ENCODE measurements at places on chromosomes 3 and 15.
A peak's percentile ranks its signal among the peaks of the same experiment; 100 is the strongest.

- DNase-seq = no peak
Measured at GRCh38 chr3:150074697-150075416, 104.2 kb upstream of the PFN2 start.

DNA sequence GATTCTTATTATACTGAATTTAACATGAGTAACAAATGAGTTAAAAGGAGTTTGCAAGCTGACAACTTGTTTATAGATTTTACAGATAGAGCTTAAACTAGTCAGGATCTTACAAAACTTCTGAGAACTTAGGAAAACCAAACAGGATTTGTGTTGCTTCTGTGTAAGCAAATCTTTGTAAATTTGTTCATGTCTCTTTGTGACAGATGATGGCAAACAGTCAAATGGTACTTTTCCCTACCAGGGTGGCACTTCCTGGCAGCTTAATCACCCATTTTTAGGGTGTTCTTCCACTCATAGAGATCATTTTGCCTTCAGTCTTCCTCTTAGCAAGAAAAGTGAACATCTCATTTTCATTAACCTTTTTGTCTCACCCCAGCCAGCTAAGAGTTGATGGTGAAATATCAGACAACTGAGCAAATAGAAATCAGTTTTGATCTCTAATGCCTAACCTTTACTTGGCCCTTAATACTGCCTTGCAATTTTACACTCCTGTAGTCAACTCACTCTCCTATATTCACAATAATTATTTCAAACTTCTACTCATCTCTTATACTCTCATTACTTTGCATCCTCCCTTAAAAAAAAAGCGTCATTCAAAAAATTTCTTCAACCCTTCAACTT is 23.7 kb upstream of the NECTIN3 start:
- no peak for DNase-seq

- DNase-seq = no peak
Measured at GRCh38 chr15:57640930-57641682, 49.4 kb downstream of the MYZAP start.

- no peak for DNase-seq
Measured at GRCh38 chr3:80017369-80017768, 249.6 kb upstream of the ROBO1 start.

GRCh38 chr3:39267631-39268548 is 11.9 kb downstream of the CX3CR1 start:
- DNase-seq = peak; percentile 56

DNA sequence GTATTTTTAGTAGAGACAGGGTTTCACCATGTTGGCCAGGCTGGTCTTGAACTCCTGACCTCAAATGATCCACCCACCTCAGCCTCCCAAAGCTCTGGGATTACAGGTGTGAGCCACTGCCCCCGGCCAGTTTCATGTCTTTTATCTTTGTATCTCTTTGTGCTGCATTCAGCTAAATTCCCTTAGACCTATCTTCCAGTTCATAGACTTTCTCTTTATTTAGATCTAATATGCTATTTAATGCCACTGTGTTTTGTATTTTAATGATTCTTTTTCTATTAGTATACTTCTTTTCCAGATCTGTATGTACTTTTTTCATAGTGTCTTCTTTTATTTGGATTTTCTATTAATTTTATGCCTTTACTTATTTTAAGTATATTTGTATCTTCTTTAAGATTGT is 14.9 kb downstream of the MINAR1 start:
- DNase-seq = no peak

- no peak for DNase-seq
Measured at GRCh38 chr3:39038165-39038564, 13.6 kb downstream of the SCN11A start.

DNA sequence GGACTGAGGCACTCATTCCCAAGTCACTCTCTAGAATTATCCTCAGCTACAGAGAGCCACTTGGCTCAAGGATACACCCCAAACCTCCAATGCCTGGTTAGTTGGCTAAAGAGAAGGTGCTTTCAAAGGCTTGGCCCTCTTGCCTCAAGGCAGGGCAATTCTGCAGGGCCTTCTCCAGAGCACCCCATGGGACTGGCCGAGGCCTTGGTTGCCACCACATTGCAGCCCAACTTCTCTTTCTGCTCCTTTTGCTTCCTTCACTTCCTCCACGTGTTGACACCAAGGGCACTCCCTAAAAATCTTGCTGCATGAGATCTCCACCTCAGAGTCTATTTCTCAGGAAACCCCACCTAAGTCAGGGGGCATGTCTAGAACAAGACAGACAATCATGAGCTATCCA is 36.7 kb downstream of the MEGF11 start:
- DNase-seq = no peak

- DNase-seq = no peak
Measured at GRCh38 chr15:57012556-57012955, 94.1 kb downstream of the TCF12 start.

- no peak for DNase-seq
Measured at GRCh38 chr3:132254076-132254755, 63.0 kb upstream of the ACP3 start.

DNA sequence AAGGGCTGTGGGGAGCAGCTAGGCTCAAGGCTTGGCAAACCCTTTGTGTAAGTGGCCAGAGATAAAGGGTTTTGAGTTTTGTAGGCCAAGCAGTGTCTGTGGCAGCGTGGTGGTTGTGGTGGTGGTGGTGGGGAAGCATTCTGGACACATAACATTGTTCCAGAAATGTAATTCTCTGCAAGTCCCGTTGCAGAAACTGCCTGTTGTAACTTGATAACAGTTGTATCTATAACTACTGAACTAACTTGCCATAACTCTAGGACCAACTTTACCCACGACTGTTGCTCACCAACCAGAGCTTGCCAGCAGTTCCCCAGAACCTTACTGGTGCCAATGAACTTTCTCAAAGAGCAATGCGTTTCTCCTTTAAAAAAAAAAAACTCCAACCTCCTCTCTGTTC is 18.1 kb upstream of the TMEM40 start:
- no peak for DNase-seq

- DNase-seq = no peak
Measured at GRCh38 chr3:67470207-67470606, 184.2 kb downstream of the SUCLG2 start.

DNA sequence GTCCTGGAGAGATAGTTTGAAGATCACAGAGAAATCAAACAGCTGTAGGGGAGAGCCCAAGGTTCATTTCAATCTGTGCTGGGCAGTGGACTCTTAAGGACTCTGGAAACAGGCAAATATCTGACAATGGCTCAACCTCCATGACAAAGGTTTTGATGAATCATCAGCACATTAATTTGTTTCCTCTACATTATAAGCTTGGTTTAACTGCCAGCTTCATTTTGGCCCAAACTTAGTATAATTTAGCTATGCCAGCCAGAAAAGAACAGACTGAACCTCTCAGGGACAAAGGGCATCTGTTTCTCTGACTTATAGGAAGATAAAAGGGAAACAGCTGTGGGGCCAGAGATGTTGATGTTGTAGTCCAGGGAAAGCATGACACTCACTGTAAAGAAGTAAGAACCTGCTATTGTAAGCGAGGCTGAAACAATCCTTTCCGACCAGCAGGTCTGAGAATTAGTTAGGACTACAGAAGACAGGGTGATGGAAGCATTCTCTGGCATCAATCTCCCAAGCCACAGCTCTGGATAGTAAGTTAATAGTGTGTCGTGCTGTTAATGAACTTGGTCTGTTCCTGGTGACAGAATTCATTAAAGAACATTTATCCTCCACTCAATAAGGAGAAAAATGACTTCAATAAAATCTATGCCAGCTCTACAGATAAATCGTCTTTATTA is 110.1 kb downstream of the KCNMB2 start:
- DNase-seq = no peak

- no peak for DNase-seq
Measured at GRCh38 chr15:32152574-32152973, 122.3 kb downstream of the CHRNA7 start.

GRCh38 chr15:92228830-92229229 is 164.9 kb upstream of the ST8SIA2 start:
- DNase-seq = no peak

DNA sequence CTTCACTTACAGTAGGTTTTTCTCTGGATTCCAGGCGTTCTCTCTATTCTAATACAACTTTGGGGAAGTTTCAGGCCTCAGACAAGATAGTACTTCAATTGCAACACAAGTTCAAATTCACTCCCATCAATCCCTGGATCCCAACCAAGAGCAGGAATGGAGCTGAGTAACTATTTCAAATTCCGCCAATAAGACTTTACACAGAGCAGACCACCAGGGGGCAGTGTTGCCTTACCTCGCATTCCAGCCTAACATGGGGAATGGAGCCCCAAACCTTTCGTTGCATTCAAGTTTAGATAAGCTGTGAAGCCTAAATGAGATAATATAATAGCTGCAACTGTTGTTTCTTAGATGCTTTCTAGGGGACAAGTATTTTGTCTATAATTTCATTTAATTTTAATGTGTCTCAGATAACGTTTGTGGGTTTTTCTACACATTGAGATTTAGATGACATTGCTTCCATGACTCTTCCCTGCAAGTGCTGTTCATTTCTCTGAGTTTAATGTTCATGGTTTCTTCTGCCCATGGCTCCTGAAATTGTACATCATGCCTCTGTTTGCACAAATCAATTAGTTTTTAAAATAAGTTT is 186.7 kb downstream of the NSUN3 start:
- DNase-seq = peak; percentile 40

DNA sequence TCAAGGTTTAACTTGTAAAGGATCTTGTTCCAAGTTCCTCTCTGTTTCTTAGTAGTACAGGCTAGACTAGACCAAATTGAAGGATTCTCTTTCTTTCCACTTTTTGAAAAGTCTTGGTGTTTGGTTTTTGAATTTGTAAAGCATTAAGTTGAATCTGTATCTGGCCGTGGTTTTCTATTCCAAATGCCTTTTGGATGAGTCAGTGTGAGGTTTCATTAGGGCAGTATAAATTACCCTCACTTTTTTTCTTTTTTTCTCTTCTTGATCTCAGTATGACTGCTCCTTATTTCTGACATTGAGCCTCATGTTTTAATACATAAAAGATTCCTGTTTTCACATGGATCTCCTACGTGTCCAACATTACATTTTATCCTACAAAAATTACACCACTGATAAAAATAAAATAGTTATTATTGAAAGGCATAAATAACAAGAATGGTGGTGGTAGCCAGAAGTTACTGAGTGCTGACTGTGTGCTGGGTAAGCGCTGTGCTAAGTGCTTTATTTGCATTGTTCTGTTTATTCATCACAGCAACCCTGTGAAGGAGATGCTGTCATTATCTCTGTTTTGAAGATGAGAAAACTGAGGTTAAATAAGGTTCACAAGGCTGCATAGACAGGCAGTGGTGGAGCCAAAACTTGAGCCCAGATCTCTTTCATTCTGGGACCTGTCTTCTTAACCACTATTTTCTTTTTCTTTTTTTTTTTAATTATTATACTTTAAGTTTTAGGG is 48.3 kb downstream of the MITF start:
- no peak for DNase-seq

GRCh38 chr15:95853350-95853749 is 477.1 kb upstream of the NR2F2 start:
- DNase-seq = no peak

DNA sequence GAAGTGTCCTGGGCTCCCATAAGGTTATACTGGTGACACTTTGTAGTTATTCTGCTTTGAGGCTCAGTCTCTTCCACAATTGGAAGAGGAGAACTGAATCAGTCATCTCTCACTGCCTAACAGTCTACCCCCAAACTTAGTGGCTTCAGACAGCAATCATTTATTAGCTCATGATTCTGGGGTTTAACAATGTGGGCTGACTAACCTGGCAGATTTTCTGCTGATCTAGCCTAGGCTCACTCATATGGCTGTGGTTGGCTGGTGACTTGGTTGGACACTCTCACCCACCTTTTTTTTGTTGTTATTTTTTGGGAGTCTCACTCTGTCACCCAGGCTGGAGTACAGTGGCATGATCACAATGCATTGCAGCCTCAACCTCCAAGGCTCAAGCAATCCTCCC is 7.1 kb downstream of the GPD1L start:
- no peak for DNase-seq

- no peak for DNase-seq
Measured at GRCh38 chr3:77601823-77602415, 562.0 kb downstream of the ROBO2 start.

GRCh38 chr15:94745371-94745770 is 514.0 kb downstream of the MCTP2 start:
- no peak for DNase-seq

DNA sequence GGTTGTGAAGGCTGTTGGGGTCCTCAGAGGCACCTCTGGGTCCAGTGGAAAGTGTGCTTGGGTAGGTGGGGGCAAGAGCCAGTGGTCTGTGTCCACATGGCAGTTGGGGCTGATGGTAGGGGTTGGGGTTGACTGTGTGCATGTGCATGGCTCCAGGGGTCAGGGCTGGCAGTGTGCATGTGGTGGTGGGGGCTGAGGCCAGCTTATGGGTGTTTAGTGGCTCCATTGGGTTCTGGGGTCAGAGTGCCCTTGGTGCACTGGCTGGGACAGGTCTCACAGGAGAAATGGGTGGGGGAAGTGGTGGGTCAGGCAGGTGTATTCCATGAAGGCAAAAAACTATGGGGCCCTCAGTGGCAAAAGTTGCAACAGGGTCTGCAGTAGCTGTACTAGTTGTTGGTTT is 97.9 kb downstream of the EDEM1 start:
- DNase-seq = no peak

DNA sequence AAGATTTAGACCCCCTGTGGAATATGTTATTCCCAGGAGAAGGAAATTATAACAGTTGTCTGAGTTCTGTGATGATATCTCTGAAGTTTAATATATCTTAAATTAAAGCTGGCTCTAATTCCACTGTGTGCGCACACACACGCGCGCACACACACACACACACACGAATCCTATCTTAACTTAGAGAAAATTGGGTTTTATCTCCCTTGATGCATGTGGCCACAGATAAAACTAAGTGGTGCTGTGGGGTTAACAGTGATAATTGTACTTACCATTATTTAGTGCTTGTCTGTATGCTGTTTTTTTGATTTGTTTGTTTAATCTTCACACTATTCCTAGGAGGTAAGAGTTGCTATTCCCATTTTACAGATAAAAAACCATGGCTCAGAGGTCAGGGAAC is 7.4 kb downstream of the EEFSEC start:
- no peak for DNase-seq

- no peak for DNase-seq
Measured at GRCh38 chr15:46121441-46121840, 486.6 kb downstream of the SQOR start.

DNA sequence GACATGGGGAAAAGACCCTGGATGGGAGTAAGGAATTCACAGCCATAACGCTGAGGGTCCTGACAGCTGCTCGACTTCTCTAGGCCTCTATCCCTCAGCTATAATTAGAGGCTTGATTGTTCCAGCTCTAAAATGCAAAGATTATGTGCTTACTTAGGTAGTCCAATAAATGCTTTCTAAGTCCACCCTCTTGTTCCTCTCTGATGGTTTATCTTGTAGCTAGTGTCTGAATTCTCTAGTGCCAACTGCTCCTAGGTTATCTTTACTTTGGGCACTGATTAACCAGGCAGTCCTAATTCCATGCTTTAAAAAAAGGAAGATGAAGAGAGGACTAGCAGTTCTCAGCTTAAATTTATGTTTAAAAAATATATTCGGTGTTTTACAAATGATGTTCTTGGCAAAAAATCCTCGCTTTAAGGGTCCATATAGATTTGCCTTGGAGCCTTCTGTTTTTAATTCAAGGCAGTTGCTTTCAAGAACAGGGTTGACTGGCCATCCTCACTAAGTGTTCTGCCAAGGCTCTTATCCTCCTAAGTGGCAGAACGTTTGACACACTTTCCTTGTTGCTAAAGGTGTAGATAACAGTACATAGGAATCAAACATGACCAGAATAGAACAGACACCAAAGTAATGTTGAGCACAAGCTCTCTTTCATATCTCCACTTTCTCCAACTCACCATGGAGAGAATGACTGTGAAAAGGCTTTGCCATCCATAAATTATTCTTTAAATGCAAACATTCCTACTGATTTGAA is 60.6 kb downstream of the THRB start:
- no peak for DNase-seq

- DNase-seq = peak; percentile 49
Measured at GRCh38 chr3:52317208-52318000, 1.3 kb downstream of the DNAH1 start.
